IMR-90 (cell line): ENCODE measurements at places on chromosomes 12 and 14. TPM values are rescaled to one million over a fixed set of nuclear protein-coding genes. Genes with fewer than 3 reads are reported as not detected.

- peak; percentile 14 for DNase-seq
These were observed 59.1 kb downstream of the ESR2 start for GRCh38 chr14:64234877-64235651.

- DNase-seq: no peak
These were observed 471 bp downstream of the MTRFR start for GRCh38 chr12:123233505-123234308.

DNA sequence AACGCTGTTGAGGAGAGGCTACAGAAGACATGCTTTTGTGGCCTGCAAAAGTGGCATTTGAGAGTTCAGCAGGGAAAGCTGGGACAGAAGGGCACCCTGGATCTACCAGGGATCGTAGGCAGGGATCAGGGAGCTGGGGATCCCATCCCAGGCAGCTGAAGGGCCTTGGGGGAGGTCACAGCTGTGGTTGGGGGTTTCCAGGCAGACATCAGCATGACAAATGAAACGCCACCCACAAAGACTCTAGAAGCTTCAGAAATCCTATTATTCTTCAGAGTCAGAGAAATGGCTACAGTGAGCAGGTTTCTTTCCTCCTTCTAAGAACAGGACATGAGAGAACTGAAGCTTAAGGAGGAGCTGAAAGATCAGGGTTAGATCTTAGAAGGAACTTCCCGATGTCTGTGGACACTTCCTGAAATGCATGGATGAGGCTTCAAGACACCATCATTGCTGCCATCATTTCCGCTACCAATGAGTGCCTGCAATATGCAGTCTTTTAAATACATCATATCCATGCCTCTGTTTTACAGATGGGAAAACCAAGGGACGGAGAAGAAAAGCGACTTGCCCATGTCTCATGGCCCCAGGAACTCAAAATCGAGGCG, 104.3 kb downstream of the RBM19 start:
- DNase-seq: peak; percentile 27

- DNase-seq: no peak
These were observed 24.8 kb upstream of the ZFP36L1 start for GRCh38 chr14:68817506-68818212.

- no peak for DNase-seq
These were observed 150.6 kb downstream of the BCAT1 start for GRCh38 chr12:24798335-24798734.

GRCh38 chr14:89848165-89848564, 106.4 kb downstream of the EFCAB11 start:
- peak; percentile 71 for DNase-seq

GRCh38 chr14:52272375-52272774, 4.9 kb downstream of the PTGDR start:
- peak; percentile 40 for DNase-seq

C12orf54 gene
- not detected in 2 replicates for polyA plus RNA-seq
